GM13976 (cell line): ENCODE measurements at places on chromosomes 3 and 15.

GRCh38 chr15:49423021-49423420, at the start of gene FGF7:
Gene FGF7 (plus strand): TSS chr15:49423242. CDS start chr15:49424298, 1,056 bp downstream.
- DNase-seq = no peak

DNA sequence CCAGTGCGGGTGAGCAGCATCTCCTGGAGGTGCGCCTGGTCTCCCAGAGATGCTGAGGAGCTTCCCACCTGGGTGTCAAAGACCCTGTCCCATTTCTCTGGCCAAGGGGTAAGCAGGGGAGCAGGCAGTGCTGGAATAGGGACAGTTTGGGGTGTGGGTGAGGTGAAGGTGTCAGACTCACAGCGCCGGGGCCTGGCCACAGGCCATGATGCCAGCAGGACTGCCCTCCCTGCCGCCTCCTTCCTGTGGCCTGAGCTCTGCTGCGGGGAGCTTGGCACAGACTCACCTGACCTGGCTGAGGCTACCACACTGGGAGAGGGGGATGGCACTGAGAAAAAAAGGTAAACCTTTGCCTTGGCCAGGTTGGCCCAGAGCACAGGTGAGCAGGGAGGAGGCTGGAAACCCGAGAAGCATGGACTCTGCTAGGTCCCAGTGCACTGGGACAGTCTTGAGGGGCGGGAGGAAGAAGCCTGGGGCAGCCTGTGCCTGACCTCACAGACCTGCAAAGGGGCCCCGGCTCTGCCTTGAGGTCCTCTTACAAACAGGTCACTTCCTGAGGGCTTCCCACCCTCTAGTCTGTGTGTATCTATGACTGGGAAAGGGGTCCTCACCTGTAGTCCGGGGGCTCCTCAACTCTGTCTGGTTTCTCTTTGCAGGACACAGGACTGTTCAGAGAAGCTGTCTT, 28.2 kb downstream of the GRAMD2A start:
- DNase-seq = peak; percentile 9

- no peak for DNase-seq
Measured at GRCh38 chr3:115790759-115791158, 167.4 kb downstream of the GAP43 start.

DNA sequence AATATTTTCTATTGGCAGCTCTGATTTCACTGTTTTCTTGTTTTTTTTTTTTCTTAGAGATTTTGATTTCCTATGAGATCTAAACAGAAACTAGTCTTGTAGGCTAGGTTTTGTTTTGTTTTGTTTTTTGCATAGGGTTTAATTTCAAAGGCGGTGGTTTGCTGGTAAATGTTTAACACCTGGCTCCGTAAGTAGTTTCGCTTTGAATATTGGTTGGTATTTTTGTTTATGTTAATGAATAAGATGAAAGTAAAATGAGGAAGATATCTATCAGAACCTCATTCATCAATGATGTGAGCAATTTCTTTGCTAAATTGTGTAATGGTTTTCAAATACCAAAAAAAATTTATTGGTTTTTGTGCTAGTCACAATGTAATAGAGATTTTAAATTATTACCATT, 39.7 kb upstream of the TM4SF1 start:
- peak; percentile 39 for DNase-seq

GRCh38 chr3:133447750-133448477, 48.1 kb downstream of the BFSP2 start:
- DNase-seq = no peak

- DNase-seq = peak; percentile 34
Measured at GRCh38 chr3:126731044-126731443, 27.0 kb downstream of the CHCHD6 start.

- DNase-seq = peak; percentile 33
Measured at GRCh38 chr3:106176734-106177133, 307.9 kb upstream of the CBLB start.

DNA sequence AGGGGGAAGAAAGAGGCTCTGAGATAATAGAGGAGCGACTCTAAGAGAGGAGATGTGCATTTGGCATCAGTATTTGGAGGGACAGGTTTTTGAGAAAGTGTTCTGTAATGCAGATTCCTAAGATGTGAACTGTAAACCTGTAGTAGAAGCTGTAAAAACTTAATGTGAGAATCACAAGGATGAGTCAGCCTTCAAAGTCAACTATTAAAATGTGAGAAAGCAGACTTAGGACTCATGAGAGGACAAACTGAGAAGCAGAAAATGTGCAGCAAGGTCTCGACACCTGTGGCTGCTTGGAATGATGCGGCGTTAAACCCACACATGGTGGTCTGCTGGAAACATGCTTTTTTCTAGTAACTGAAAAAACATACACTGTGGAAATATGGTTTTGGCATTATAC, 36.0 kb downstream of the USP13 start:
- DNase-seq = no peak

- DNase-seq = no peak
Measured at GRCh38 chr3:13846716-13847570, 32.9 kb downstream of the WNT7A start.

- no peak for DNase-seq
Measured at GRCh38 chr15:64693134-64693533, 82.3 kb downstream of the RBPMS2 start.
